ENCODE measurements at places on chromosomes 2 and 18.
A peak's percentile ranks its signal among the peaks of the same experiment; 100 is the strongest.

DNA sequence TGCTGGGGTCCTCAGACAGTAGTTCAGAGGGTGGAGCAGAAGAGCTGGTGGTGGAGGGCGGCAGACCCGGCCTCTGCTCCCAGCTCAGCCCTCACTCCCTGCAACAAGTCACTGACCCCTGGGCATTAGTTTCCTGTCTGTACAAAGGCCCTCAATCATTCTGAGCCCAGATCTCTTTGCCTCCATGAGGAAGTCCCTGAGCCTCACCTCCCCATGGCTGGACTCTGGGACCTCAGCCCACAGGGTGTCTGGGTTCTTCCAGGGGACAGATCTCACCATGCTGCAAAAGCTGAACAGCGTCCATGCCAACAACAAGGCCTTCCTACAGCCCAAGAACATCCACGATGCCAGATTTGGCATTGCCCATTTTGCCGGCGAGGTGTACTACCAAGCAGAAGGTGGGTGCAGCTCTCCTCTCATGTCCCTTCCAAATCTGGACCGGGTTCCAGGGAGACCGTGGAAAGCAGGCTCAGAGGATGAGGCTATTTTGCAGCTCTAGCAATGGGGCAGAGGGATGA lies 49.1 kb downstream of the MYO7B start:
- no peak for DNase-seq

GRCh38 chr2:55519938-55520885 lies 694 bp downstream of the CFAP36 start:
- no peak for DNase-seq

- peak; percentile 90 for DNase-seq
These were observed 545 bp downstream of the DUSP28 start for GRCh38 chr2:240560480-240561324.

DNA sequence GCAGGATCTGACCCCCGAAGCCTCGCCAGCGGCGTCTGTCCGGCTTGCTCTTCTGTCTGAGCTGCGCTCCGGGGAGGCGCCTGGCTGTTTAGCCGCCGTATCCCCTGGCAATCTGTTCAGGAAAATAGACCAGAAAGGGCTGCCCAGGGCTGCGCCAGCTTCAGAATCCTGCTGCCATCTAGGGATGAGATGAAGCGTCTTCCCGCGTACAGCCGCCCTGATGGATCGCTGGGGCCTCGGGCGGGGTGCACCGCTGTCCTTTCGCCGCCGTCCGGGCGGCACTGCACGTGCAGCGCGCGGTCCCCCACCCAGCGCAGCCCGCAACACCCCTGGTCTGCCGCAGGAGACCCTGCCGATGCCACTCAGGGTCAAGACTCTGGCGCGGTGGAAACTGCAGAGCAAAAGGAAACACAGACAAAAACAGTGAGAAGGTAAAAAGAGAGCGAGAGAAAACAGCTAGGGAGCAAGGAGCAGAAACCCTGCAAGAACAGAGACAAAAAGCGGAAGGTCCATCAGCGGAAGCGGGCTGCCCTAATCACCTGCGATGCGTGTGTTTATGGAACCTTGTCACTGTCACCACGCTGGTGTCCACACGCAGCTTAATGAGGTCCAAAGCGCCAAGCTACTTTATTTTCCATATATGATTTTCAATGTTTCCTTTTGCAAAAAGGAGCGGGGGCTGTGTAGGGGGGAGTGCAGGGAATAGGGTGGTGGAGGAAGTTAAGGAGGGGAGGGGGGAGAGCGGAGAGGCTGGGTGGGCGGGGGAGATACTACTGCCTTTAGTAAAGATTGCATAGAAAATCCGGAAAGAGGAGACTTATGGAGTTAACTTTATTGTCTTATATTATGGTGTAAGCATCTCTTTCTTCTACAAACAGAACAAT lies 2113.3 kb upstream of the PIK3C3 start:
- no peak for DNase-seq

GRCh38 chr2:189191766-189192165 lies 12.2 kb upstream of the COL5A2 start:
- DNase-seq: no peak

- no peak for DNase-seq
These were observed 456.6 kb upstream of the REG3G start for GRCh38 chr2:78568782-78569373.

DNA sequence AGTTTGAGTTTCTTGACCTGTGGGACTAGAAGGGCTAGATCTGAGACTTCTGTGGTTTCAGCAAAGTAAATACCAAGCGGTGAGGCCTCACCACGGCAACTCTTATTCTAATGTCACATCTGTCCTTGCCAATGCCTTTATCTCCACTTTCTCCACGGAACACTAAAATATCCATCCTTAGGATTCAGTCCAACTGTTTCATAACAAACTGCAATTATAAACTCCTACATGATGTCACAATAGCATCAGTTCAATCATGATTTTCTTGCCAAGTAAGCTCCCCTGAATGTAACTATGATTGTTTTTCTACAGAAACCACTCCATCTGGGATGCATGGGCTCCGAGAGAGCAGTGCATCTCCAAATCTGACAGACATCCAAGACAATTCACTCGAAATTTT lies 79.6 kb downstream of the LRATD1 start:
- no peak for DNase-seq

- no peak for DNase-seq
These were observed 5.7 kb downstream of the OTX1 start for GRCh38 chr2:63056107-63057050.

DNA sequence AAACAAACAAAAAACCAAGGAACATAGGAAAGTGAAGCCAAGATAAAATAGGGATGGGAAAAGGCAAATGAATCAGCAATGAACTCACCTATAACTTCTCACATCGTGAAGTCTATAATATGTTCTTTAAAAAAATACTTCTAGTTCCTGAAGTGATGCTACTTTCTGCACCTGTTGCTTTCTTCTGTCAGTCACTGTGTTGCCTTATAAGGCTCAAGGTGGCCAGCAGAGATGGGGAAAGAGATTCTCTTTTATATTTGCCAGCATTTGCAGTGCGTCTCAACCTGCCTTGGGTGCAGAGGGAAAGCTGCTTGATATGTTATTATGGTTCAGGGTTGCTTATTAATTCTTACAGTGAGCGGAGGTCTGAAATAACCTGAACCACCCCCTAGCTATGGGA lies 14.0 kb downstream of the QPCT start:
- DNase-seq: no peak

- DNase-seq: no peak
These were observed 108.5 kb downstream of the STK39 start for GRCh38 chr2:168138901-168139300.

- DNase-seq: peak; percentile 72
These were observed 46.6 kb upstream of the ZBTB7C start for GRCh38 chr18:48455555-48456478.

DNA sequence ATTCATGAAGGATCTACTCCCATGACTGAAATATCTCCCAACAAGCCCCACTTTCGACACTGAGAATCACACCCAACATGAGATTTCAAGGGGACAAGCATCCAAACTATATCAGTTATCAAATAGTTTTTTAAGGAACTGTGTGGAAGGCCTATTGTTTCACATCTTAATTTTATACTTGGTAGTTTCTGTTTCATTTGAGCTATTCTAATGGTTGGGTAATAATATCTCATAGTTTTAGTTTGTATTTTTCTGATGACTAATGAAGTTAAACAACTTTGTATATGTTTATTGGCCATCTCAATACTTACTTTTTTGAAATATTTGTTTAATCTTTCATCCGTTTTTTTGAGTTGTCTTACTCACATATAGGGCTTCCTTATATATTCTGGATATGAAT lies 135.0 kb downstream of the SCG2 start:
- no peak for DNase-seq

DNA sequence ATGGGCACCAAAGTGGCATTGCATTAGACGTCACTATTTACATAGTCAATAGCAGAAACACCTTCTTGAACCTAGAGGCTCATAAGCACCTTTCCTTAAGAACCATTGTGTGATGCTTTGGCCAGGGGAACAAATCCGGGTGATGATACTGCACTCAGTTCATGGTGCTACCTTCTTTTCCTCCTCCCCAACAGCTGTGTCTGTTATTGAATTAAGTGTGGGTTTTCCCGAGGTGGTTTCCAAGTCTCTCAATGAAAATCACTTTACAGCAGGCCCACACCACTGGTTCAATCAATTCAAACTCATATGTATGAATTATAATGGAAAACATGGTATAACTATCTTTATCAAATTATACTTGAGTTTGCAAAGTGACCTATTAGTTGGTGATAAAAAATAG lies 9.3 kb upstream of the EFEMP1 start:
- DNase-seq: no peak

- DNase-seq: no peak
These were observed 314.5 kb upstream of the MMADHC start for GRCh38 chr2:149902081-149902480.

- peak; percentile 7 for DNase-seq
These were observed 73.8 kb downstream of the RPIA start for GRCh38 chr2:88765154-88765888.

DNA sequence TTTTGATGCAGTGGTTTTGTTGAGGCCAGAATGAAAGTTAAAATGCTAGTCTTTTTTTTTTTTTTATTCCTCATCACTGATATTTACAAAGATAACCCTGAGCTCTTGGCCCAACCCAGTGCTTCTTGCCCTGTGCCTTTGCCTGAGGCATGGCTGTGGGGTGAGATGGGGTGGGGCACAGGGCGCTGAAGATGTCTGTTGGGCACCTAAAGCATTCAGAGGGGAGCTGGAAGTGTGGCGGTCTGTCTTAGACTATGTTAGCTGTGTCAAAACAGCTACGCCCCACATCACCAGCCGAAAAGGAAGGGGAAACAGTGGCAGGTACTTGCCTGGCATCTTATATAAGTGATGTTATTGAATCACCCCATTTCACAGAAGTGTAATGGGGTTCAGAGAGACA lies 20.7 kb downstream of the TOGARAM2 start:
- no peak for DNase-seq

- no peak for DNase-seq
These were observed 58.3 kb downstream of the EFEMP1 start for GRCh38 chr2:55865096-55865835.

- peak; percentile 15 for DNase-seq
These were observed 20.4 kb upstream of the FEZ2 start for GRCh38 chr2:36618381-36618780.

Data from foreskin melanocyte (primary cell).